CD8-positive, alpha-beta memory T cell (primary cell): ENCODE measurements at places on chromosomes 5 and 9. TPM values are rescaled to one million over a fixed set of nuclear protein-coding genes. Genes with fewer than 3 reads are reported as not detected.

OTP gene
- total RNA-seq: not detected

GRCh38 chr5:143788401-143788800 is 23.6 kb upstream of the HMHB1 start:
- H3K27me3 ChIP-seq: no peaks in the 10 kb centered on the region
- no peaks in the 10 kb centered on the region for H3K4me1 ChIP-seq
- no peak overlapping the region for H3K4me3 ChIP-seq
- H3K36me3 ChIP-seq: no peaks in the 10 kb centered on the region

DNA sequence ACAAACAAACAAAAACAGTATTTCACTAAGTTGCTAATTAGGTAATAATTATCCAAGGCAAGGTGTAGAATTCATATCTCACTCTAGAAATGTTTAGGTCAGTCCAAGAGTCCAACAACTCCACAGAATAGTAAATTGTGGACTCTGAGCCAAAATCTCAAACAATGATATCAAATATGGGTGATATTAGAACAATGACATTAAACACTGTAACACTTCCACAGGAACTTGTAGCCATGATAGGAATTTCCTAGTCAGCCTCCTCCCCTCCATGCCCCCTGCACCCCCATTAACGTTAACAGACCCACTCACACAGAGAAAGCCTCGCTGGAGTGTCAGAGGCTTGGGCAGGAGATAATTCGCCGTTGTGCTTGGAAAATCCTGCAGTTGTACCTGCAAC is 305.0 kb upstream of the PIK3R1 start:
- no peak for DNase-seq
- no peak overlapping the region for H3K27ac ChIP-seq
- no peaks in the 10 kb centered on the region for H3K4me1 ChIP-seq

- no peaks in the 10 kb centered on the region for H3K27me3 ChIP-seq
- DNase-seq: no peak
Measured at GRCh38 chr5:78574731-78575161, 73.8 kb downstream of the LHFPL2 start.

DNA sequence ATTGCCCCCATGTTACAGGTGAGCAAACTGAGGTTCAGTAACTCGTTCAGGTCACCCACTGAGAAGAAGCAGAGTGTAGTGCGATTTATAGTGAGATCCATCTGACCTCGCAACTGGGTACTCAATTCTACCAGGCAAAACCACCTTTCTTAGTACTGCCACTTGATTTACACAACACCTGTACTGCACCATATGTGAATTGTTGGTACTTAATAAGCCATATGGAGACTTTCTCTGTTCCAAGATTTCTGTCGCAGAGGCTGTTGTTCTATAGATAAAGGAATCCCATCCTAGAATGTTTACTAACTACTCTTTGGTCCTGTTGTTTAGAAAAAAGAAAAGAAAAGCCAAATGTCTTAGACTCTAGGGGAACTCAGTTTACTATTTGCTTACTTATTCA is 287.5 kb downstream of the KCTD16 start:
- H3K27ac ChIP-seq: no peak overlapping the region
- no peak overlapping the region for H3K4me3 ChIP-seq
- H3K27me3 ChIP-seq: no peaks in the 10 kb centered on the region
- no peak for DNase-seq
- no peaks in the 10 kb centered on the region for H3K36me3 ChIP-seq

DNA sequence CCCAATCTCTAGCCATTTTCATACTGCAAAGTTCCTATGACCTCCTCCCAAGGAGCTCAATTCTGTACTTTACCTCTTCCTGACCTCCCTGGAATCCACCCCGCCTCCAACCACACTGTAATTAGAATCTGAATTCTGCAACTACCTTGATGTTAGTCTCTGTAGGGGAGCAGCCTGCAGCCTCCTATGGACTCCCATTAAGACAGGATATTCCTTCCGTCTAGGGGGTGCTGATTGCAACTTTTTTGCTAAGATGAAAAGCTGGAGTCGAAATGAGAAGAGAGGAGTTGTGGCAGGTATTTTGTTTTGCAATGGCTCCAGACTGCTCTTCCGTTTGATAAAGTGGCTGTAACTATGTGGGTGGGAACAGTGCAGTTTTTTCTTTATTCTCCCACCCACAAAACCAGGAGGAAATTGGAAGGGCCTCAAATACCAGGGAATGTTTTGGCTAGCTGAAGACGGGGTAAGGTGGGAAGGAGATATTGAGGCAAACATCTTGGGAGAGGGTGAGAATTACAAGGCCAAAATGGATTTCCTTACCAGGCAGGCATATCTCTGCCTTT is 23.8 kb downstream of the ANXA2R start:
- no peaks in the 10 kb centered on the region for H3K36me3 ChIP-seq
- H3K27me3 ChIP-seq: no peaks in the 10 kb centered on the region
- H3K4me1 ChIP-seq: peaks cover 34% of the 10 kb centered on the region
- H3K27ac ChIP-seq: no peak overlapping the region

- no peaks in the 10 kb centered on the region for H3K36me3 ChIP-seq
- no peaks in the 10 kb centered on the region for H3K4me1 ChIP-seq
- H3K27ac ChIP-seq: no peak overlapping the region
Measured at GRCh38 chr5:144487207-144487606, 316.5 kb downstream of the KCTD16 start.

GRCh38 chr9:78620764-78621163 is 323.8 kb downstream of the PSAT1 start:
- H3K4me1 ChIP-seq: no peaks in the 10 kb centered on the region
- no peak overlapping the region for H3K27ac ChIP-seq
- DNase-seq: no peak
- H3K27me3 ChIP-seq: no peaks in the 10 kb centered on the region

DNA sequence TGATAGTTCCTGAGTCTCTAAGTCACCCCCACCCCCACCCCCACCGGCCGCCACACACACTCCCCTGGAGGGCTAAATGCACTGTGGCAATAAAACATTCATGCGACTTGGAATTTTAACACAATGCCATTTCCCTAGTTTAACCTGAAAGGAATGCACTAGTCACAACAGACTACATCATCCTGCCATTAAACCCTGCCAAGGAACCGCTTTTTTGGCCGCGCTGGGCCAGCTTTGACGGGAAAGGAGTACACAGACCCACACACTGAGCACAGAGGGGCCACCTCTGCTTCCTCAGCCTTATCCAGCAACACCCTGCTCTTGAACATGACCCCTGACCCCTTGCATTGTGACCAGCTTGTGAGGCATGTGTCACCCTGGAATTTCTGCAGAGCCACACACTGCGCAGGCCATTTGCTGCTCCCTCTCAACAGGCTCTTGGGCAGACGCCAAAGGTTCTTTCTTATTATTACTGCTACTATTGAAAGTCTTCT is 165.3 kb downstream of the BNC2 start:
- no peak for DNase-seq

DNA sequence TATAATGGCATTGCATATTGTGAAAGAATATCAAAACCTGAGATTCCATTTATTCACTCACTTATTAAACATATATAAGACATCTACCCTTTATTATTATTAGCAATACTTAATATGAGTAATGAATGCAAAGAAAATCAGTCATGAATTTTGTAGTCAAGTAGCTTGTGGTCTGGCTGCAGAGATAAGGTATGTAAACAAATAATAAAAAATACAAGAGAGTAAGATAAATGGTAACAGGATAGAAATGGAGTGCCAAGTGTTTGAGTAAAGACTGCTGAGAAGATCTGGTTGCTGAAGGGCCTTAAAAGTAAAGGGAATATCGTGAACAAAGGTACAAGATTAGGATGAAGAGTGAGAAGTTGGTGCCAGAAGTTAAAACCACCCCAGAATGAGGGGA is 18.4 kb downstream of the TRIM32 start:
- H3K27me3 ChIP-seq: no peaks in the 10 kb centered on the region
- H3K4me1 ChIP-seq: peaks cover 15% of the 10 kb centered on the region
- H3K27ac ChIP-seq: no peak overlapping the region
- H3K36me3 ChIP-seq: no peaks in the 10 kb centered on the region
- DNase-seq: no peak

TRIM52 gene
- total RNA-seq: 17.1 TPM

CDO1 gene
- total RNA-seq: 0.16 TPM

DNA sequence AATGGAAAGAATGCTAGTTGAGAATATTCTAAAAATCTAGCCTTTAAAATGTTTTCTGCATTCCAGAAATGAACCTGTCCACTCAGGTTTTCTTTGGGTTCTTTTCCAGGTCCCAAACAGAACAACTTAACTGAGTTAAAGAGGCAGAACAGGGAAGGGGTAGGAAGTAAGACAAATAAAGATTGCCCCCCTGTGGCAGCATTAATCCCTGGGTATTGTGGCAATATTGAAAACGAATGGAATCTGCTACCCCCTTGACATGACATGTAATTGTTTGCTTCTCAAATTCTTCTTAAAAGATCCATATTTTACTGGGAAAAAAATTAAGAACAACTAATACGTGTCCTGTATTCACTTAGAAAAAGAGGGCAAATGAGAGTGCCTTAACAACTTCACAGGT is 9.3 kb upstream of the RBM22 start:
- H3K4me1 ChIP-seq: no peaks in the 10 kb centered on the region
- DNase-seq: no peak
- no peaks in the 10 kb centered on the region for H3K27me3 ChIP-seq
- H3K4me3 ChIP-seq: no peak overlapping the region
- H3K36me3 ChIP-seq: peaks cover 29% of the 10 kb centered on the region

EFNA5 gene
- total RNA-seq: not detected

DNA sequence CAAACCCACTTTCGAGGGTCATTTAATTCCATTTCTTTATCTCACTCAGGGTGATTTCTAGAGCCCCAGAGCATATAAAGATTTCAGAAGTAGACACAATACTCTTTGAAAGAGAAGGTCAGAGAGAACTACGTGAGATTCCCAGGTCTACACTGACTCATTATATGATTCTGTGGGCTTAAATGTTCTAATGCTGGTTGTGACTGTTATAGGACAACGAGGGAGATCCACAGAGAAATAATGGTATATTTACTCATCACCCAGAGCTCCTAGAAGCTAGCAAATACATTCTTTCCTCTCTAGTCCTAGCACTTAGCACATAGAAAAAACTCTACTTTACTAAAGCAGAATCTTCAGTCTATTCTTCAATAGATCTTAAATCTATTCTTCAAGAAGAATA is 39.4 kb upstream of the GRAMD2B start:
- no peaks in the 10 kb centered on the region for H3K27me3 ChIP-seq
- no peak overlapping the region for H3K27ac ChIP-seq
- no peaks in the 10 kb centered on the region for H3K36me3 ChIP-seq
- H3K4me1 ChIP-seq: no peaks in the 10 kb centered on the region

DNA sequence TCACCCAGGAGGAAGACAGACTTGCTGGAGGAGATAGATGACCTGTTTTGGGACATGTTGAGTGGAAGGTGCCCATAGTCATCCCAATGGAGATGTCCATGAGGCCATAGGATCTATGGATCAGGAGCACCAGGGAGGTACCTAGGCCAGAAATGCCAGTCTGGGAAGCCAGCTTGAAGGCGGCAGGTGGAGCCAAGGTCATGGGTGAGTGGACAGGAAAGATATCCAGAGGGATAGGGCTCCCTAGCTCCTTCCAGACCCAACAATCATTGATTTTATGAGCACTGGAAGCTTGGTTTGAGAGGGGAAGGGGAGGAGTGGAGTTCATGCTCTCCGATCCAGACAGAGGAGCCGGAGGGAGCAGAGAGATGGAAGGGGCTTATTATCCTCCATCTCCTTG is 252.6 kb downstream of the CDK5RAP2 start:
- no peaks in the 10 kb centered on the region for H3K27me3 ChIP-seq
- no peaks in the 10 kb centered on the region for H3K36me3 ChIP-seq
- no peaks in the 10 kb centered on the region for H3K4me1 ChIP-seq
- no peak for DNase-seq

ANXA2R gene
- 6.8 TPM for total RNA-seq

DNA sequence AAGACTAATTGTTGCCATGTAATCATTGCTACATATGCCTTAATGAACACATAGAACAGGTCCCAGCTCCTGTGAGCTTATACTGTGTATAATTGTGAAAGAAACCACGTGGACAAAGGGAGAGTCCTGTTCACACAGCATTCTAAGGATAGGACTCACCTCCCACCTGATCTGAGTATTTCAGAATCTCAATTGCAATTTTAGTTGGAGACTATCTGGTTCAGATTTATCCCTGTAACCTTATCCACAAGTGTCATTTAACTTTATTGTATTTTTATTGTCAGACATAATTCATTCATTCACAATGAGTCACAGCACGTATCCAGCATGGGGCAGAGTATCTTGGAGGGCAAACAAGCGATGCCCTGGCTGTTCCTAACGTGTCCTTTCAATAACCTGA is 448.3 kb downstream of the NTRK2 start:
- no peaks in the 10 kb centered on the region for H3K27me3 ChIP-seq
- H3K4me1 ChIP-seq: no peaks in the 10 kb centered on the region
- H3K36me3 ChIP-seq: no peaks in the 10 kb centered on the region
- no peak overlapping the region for H3K4me3 ChIP-seq
- no peak for DNase-seq
- H3K27ac ChIP-seq: no peak overlapping the region

AMBP gene
- not detected for total RNA-seq
